NCI-H2107 (cell line): ENCODE measurements at places on chromosomes 11 and 22.
A peak's percentile ranks its signal among the peaks of the same experiment; 100 is the strongest.

DNA sequence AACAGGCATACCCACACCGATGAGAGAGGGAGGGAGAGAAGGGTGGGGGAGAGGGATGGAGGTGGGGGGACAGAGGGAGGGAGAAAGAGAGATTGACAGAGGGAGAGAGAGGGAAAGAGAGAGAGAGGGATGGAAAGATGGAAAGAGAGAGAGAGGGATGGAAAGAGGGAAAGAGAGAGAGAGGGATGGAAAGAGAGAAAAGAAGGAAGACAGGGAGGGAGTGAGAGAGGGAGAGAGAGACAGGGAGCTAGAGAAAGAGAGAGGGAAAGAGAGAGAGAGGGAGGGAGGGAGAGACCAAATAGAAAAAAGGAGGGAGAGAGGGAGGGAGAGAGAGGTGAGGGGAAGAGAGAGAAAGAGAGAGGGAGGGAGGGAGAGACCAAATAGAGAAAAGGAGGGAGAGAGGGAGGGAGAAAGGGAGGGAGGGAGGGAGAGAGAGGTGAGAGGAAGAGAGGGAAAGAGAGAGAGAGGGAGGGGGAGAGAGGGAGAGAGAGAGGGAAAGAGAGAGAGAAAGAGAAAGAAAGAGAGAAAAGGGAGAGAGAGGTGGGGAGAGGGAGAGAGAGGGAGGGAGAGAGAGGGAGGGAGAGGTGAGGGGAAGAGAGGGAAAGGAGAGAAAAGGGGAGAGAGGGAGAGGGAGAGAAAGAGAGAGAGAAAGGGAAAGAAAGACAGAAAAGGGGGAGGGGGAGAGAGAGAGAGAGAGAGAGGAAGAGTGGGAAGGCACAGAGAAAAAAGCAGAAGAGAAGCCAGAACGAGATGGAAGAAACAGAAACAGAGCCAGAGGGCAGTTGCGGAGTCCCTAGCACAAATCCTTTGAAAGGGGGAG is 23.8 kb downstream of the MB start:
- DNase-seq, result no peak

GRCh38 chr11:33624083-33624482 is 76.5 kb downstream of the C11orf91 start:
- DNase-seq, result no peak

DNA sequence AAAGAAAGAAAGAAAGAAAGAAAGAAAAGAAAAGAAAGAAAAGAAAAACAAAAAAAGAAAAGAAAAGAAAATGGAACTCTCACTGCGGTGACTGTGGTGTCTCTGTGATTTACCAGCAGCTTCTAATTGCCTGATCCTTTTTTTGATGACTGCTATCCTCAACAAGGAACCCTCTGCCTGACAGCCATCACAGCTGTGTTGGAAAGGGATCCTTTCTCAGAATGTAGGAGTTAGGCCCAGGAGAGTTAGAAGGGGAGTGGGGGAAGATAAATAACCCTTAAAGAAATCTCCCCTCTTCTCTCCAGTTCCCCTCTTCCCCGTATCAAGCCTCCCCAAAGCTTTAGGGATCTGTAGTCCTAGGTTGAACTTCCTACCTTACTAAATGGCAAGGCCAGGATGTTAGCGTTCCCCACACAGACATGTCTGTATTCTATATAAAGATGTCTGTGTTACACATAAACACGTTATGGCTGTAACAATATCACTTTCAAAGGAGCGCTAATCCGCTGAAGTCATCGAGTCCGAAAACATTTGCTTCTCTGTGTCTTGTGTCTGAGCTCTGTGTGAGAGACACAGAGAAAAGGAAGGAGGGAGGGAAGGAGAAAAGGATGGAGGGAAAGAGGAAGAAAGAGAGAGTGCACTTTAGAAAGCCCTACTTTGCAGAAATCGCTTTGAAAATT is 26.8 kb upstream of the WT1 start:
- DNase-seq, result no peak

DNA sequence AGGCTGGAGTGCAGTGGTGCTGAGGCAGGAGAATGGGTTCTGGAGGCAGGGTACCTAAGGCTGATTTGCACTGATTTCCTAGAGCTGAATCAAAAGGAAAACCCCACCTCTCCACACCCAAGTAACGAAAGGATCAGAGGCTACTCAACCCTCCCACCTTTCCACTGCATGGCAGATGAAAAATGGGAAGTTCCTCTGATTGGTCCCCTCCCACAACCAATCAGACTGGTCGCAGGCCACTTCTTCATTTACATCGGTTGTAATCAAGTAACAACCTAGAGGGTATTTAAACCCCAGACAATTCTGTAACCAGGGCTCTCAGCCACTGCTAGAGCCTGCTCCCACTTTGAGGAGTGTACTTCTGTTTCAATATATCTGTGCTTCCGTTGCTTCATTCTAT is 18.6 kb upstream of the PARVB start:
- DNase-seq, result no peak

- DNase-seq, result no peak
Observed at GRCh38 chr11:126319374-126319740, 15.5 kb downstream of the DCPS start.

- DNase-seq, result no peak
Observed at GRCh38 chr22:23180301-23180892, at the start of gene BCR. TSS of gene BCR (plus strand) at chr22:23180509. CDS start at chr22:23180961, 452 bp downstream.

- no peak for DNase-seq
Observed at GRCh38 chr22:48595511-48595905, 1232.2 kb downstream of the BRD1 start.

- DNase-seq, result no peak
Observed at GRCh38 chr11:104522650-104523049, 358.7 kb upstream of the PDGFD start.

DNA sequence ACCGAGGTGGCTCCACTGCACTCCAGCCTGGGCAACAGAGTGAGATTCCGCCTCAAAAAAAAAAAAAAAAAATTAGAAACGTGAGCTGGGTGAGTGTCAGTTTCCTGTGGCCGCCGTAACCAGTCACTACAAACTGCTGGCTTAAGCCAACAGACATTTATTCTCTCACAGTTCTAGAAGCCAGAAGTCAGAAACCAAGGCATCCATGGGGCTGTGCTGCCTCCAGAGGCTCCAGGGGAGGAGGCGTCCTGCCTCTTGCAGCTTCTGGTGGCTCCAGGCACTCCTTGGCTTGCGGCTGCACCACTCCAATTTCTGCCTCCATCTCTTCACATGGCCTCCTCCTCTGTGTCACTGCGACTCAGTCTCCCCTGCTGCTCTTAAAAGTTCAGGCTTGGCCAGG is 11.1 kb upstream of the KIAA0930 start:
- no peak for DNase-seq

- peak; percentile 5 for DNase-seq
Observed at GRCh38 chr22:23385678-23386631, 194.1 kb downstream of the IGLL1 start.

GRCh38 chr11:120060512-120060911 is 77.4 kb downstream of the TRIM29 start:
- no peak for DNase-seq

DNA sequence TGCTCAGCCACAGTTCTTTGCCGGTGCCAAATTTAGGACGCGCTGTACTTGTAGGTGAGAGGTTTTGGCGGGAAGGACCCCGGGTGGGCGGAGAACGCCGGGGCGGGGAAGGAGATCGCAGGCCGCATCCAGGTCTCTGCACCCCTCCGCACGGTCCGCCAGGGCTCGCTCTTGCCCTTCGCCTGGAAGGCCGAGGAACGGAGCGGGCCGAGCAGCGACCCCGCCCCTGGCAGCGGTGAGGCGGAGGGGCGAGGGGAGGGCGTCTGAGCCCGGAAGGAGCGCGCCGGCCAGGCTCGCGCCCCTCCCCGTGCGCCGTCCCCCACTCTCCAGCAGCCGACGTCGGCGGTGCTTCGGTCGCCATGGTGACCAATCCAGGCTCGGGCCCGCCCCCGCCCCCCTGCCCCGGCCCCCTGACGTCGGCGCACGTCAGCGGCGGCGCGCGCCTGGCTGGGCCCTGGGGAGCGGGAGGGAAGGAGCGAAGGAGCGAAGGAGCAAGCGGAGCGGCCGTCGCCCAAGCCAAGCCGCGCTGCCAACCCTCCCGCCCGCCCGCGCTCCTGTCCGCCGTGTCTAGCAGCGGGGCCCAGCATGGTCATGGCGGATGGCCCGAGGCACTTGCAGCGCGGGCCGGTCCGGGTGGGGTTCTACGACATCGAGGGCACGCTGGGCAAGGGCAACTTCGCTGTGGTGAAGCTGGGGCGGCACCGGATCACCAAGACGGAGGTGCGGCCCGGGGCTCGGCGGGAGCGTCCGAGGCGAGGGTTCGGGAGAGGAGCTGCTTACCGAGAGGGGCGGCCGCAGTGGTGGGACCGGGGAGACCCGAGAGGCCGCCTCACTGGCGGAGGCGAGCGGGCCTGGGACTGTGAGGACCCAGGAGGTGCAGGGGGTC is at the start of gene SIK2:
Gene SIK2 (plus strand): TSS at position 471 of the 886 bp plus-strand sequence. CDS start 115 bp downstream, at position 586.
- peak; percentile 88 for DNase-seq

DNA sequence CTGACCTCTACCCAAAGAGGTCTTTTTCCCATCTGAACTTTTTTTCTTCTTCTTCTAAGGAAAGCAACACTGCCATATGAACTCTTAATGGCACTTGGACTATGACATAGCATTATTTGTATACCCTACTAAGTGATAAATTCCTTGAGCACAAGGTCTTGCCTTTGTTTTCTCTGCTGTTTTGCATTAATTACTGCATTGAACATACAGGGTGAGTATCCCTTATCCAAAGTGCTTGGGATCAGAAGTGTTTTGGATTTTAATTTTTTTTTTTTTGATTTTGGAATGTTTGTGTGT is 48.8 kb downstream of the BID start:
- no peak for DNase-seq

- no peak for DNase-seq
Observed at GRCh38 chr11:67384851-67385366, 6.9 kb upstream of the RAD9A start.
